ENCODE measurements at places on chromosomes 1 and 21. TPM values are rescaled to one million over a fixed set of nuclear protein-coding genes. Genes with fewer than 3 reads are reported as not detected.
A peak's percentile ranks its signal among the peaks of the same experiment; 100 is the strongest.

DNA sequence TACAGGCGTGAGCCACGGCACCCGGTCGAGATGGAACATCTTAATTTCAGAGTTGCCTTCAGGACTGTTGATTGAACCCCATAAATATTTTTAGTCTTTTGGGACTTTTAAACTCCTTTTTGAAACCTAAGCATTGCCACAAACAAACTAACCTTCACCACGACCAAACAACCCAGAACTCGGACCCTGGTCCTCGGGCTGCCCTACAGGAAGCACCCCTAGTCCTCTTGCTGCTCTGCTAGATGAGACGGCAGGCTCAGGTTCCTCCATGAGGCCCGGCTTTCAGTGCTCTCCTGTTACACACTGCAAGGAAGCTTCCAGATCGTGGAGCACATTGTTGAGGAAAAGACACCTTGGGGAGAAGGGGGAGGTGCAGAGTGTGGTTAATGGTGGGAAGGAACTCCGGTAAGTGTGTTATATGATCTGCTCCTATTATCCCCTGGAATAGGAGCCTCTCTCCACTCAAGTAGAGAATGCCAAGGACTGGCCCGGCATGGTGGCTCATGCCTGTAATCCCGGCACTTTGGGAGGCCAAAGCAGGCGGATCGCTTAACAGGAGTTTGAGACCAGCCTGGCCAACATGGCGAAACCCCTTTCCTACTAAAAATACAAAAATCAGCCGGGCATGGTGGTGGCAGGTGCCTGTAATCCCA, 5.7 kb downstream of the EPHX1 start:
- no peak for DNase-seq

DNA sequence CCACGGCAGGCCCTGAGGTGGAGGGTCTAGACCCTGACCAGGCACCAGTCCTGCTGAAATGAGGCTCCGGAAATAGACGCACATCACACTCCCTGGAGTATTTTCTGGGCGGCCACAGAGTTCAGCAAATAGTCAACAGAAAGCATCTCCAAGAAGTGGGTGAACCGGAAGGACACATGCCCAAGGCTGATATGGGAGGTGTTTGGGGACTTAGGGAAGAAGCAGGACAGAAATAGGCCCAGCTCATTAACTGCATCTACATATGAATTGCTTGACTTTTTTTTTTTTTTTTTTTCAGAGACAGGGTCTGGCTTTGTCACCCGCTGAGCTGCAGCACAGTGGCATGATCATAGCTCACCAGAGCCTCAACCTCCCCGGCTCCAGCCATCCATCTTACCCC, 36.5 kb upstream of the GPR157 start:
- no peak for DNase-seq

CATSPERE gene
- 0.59 TPM for polyA plus RNA-seq

- DNase-seq, result peak; percentile 6
These were observed 48.4 kb downstream of the LRRC53 start for GRCh38 chr1:74464037-74464436.

DNA sequence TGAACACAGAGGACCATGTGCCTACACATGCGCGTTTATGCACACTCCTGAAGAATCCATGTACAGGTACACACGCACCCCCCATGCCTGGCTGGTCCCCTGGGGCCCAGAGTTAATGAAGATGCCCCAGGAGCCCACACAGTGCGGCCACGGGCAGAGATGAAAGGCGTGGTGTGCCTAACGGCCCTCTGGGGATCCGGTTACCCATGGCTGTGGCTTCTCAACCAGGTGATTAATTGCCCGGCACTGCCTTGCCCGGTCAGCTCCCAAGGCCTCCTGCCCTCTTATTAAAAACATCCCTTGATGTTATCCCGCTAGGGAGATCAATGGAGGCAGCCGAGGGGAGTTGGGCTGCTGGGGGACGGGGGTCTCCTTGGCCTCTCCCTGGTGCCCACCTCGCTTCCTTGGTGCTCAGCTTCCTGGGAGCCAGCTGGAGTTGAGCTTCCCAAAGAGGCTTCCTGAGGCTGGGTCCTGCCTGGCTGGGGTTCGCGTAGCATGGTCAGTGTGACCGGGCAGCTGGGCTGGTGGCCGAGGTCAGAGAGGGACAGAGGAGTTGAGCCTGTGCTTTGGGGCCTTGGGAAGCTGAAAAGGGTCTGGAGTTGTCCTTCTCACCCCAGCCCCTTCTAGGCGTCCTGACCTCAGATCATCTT, 75.0 kb upstream of the WNT4 start:
- DNase-seq, result no peak

CLIC6 gene
- 2.0 TPM for polyA plus RNA-seq

SYNC gene
- polyA plus RNA-seq, result 50.9 TPM

- DNase-seq, result peak; percentile 55
These were observed 228.6 kb downstream of the PAPPA2 start for GRCh38 chr1:176691251-176692228.

DNA sequence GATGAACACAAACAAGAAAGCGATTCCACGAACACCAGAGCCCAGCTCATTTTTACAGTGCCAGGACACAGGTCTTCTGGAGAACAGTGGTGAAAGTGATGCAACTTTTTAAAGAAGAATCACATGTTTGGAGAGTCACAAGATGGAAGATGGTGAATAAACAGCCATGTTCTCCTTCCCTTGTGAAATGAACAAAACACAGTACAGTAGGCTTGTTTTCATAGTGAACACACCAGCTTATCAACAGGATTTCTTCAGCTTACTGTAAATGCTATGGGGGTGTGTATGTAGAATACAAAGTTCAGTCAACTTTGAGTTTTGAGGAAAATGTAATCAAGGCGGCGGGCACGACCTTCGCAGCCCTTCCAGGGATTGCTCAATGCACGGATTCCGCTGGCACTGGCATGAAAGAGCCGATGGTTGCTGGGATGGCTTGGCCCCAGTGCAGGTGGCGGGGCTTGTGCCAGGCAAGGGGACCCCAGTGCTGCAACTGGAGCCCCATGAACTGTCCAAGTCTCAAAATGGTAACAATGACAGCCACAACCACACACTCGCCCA, 9.7 kb downstream of the TMPRSS3 start:
- no peak for DNase-seq

DNA sequence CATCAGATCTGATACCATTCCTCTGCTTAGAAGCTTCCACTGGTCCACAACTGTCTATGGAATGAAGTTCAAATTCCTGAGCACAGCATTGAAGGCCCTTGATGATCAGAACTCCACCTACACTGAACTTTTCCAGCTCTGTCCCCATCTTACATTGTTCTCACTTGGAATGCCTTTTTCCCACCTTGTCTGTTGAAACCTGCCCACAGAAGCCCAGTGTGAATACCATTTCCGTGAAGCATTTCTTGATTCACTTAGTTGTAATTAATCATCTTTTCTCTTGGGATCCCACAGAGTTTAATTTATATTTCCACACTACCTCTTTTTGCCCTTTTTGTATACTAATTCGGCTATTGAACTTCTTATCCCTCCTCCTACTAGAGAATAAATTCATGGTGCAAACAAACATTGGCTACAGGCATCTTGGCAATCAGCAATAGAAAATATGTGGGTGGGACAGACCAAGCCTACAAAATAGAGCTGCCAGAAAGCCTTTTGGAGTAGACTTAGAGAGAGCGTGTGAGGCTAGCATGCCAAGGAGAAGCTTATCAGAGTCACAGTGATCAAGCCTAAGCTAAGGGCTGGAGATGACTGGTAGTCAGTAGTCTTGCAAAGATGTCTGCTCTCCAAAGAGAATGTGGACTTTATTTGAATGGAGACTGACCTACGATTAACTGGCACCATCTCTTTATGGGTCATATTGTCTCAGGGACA, 26.1 kb downstream of the NHLH2 start:
- peak; percentile 8 for DNase-seq

GRCh38 chr1:88979054-88979748, 13.2 kb downstream of the KYAT3 start:
- DNase-seq, result peak; percentile 72

RGS18 gene
- polyA plus RNA-seq, result 0.02 TPM

GUCA2B gene
- polyA plus RNA-seq, result not detected

DNA sequence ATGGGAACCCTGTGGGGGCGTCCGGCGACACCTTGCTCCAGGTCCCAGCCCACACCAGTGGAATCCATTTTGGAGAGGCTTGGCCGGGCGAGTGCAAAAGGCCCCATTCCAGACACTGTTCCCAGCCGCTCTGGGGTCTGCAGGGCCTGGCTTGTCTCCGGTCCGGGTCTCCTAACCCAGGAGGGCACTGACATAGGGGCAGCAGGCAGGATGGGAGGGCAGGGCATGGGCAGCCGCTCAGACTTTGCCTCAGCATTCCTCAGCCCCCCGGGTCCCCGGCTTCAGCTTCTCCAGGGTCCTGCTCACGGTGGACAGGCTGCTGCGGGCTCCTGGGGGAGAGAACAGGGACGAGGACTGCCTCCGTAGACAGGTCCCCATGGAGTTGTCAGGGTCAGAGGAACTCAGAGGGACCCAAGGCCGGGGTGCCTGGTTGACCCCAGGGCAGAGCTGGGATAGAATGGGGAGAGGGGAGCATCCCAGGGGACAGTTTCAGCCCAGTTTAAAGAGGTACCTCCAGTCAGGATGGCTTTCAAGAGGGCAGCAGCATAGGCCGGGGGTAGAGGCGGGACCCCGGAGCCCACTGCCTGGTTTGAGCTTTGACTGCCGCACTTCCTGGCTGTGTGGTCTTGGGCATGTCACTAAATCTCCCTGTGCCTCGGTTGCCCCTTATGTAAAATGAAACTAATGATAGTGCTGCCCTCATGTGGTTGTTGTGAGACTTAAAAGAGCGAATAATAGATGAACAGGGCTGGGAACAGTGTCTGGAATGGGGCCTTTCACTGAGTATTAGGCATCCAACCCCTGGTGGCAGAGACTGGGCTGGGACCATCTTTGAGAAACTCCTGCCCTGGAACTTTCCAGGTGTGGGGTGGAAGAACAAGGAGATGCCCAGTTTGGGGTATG, 3.7 kb downstream of the KNCN start:
- peak; percentile 60 for DNase-seq

- no peak for DNase-seq
These were observed 136.2 kb downstream of the SLC35F3 start for GRCh38 chr1:234040446-234041317.

- DNase-seq, result peak; percentile 7
These were observed 29.9 kb upstream of the NRIP1 start for GRCh38 chr21:15094706-15095105.

CASQ2 gene
- 0.02 TPM for polyA plus RNA-seq

THEMIS2 gene
- polyA plus RNA-seq, result 4.0 TPM
